ENCODE measurements at places on chromosomes 13 and 19.

DNA sequence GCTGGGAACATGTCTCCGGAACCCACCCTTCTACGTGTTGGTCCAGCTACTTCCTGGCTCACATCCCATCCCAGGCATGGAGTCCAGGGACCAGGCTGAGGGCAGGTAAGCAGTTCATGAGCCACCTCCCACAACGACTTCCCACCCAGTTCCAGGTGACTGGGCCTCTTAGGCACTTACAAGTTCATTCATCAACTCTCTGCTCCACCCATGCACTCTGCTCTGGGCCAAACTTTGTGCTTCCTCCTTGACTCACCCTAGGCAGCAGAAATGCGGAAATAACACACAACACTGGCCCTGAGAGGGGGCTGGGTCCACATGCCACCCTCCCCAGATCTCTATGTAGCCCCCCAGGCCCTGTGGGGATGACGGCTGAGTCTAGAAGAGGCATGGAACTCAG is 20.5 kb downstream of the IQCN start:
- no peak for DNase-seq

DNA sequence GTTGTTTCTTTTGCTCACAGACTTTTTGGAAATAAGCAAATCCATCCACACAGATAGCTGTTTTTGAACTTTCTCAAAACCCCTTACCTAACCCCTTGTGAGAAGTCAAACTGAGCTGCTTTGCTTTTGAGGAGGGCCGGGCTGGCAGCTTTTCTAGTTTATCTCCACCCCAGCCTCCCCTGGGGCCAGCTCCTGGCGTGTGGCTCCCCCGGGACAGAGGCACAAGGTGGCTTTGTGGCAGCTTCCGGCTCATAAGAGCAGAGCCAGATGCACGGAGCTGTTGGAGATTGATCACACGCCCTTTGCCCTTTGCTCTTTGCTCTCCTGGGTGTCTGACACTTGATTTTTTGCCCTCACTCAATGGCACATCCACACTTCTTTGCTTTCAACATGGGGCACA is 24.9 kb upstream of the RNF113B start:
- DNase-seq, result no peak

DNA sequence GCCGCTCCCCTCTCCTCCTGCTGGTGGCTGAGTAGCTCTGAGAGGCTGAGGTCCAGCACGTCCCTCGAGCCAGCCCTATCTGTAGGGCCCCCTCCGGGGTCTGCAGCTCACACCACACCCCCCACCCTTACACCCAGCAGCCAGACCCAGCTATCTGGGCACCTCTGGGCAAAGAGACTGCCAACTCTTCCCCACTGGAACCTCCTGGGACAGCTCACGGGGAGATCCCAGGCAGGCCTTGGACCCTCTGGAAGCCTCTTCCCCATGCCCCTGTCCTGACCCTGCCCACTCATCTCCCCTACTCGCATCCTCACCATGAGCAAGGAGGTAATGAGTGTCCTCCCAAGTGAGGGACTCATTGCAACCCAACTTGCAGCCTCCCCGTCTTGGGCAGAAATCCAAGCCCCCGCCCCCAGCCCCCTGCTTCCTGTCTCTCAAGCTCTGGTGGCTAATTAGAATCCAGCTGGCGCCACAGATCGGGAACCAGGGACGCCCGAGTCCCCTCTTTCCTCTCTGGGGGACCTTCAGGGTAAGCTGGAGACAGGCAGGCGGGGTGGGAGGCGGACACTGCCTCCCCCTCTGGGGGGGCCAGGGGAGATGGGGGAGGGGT is 22.1 kb downstream of the ADGRL1 start:
- no peak for DNase-seq

GRCh38 chr13:80716610-80717081 is 375.7 kb upstream of the SPRY2 start:
- no peak for DNase-seq

- DNase-seq, result no peak
These were observed 7.9 kb upstream of the FRY start for GRCh38 chr13:32023698-32024097.

DNA sequence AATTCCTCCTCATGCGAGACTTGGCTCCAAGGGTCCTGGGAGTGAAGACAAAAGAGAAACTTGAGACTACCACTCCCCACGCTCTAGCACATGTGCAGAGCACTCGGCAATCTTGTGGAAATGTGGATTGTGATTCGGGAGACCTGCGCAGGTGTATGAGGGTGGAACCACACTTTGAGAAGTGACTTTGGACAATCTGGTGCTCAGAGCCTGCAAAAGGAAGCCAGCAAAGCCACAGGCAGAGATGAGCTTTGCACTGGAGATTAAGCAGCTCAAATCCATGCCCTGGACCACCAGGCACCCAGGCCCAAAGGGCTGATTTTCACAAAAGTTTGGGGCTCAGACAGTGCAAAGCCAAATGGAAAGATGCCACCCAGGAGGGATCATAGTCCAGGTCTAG is 162.5 kb upstream of the TSHZ3 start:
- DNase-seq, result no peak

DNA sequence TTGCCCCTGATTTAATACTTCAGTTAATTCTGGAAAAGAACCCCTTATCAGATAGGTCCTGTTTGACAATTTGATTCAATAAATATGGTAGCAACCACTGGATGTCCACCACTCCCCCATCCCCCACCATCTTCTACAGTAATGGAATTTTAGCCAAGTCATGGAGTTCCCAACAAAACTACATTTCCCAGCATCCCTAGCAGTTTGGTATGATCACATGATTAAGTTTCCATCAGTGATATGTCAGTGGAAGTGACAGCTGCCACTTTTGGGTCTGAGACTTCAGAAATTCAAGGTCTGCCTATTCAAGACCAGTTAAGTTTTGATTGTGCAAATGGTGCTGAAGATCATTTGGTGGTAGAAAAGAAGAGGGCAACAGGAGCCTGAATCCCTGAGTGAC is 85.5 kb downstream of the CACNA1A start:
- no peak for DNase-seq

DNA sequence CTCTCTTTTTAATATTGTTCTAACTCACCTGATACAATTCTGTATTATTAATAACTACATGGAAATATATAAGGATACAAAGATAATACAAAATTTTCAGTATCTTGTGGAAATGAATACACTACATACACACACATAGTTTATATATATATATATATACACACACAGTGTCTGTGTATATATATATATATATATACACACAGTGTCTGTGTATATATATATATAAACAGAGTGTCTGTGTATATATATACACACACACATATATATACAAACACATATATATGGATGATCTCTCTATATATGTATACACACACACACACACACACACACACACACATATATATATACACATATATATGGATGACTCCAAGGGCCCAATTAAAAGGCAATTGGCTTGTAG is 749.1 kb downstream of the DACH1 start:
- DNase-seq, result no peak

DNA sequence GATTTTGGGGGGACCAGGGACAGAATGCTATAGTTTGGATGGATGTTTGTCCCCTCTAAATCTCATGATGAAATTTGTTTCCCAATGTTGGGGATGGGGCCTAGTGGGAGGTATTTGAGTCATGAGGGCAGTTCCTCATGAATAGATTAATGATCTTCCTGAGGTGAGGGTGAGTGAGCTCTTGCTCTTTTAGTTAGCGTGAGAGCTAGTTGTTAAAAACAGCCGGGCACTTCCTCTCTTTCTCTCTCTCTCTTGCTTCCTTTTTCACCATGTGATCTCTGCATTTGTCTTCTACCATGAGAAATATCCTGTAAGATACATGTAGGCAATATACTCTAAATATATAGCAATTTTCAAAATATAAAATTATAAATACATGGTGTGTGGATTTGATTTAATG is 290.8 kb upstream of the PCDH9 start:
- no peak for DNase-seq

DNA sequence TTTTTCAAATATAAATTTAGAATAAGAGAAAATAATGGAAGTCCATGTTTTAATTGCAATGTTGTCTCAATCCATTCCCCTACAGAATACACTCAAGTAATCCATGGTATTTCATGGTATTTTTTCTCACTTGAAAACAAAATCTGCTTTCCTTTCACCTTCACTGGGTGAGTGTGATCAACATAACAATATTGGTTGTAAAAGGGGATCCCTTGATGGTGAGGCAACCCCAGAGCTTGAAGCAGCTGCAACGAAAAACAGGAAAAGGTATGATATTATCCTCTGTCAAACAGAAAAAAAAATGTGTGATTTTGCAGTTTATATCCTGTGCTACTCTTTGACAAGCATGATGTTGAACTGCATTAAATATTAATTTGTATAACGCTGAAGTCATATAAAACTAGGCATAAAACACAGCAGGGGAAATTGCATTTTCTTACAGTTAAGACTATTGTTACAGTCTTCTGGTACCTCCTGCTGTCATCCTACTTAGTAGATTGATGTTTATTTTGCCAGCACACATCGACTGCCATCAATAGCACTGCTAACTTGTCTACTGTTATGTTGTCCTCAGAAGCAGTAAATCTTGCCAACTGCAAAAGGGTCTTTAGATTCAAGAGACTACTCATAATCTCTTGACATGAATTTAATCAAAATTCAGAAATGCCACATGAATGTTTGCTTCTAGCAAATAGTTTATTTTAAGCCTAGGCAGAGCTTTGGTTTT is 373.1 kb upstream of the MIR17HG start:
- peak; percentile 33 for DNase-seq

GRCh38 chr13:106680796-106681472 is 113.0 kb upstream of the ARGLU1 start:
- no peak for DNase-seq

- DNase-seq, result no peak
These were observed 377.6 kb downstream of the IRS2 start for GRCh38 chr13:109408591-109409382.

DNA sequence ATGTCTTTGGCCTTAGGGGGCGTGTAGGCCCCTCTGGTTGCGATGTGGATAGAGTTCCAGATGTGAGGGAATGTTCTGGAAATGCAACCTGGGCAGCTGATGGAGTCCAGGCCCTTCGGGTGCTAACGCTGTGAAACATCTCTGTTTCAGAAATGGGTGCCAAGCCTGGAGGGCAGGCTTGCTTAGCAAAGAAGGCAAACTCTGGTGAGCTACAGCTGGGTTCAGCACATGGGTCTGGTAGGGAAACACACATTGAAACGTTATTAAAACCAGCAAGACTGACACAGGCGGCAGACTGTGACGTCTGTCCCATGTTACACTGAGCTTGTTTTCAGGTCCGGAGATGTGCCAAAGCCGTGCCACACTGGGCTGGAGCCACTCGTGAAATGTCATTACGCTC is 8.6 kb upstream of the CDC16 start:
- DNase-seq, result no peak

DNA sequence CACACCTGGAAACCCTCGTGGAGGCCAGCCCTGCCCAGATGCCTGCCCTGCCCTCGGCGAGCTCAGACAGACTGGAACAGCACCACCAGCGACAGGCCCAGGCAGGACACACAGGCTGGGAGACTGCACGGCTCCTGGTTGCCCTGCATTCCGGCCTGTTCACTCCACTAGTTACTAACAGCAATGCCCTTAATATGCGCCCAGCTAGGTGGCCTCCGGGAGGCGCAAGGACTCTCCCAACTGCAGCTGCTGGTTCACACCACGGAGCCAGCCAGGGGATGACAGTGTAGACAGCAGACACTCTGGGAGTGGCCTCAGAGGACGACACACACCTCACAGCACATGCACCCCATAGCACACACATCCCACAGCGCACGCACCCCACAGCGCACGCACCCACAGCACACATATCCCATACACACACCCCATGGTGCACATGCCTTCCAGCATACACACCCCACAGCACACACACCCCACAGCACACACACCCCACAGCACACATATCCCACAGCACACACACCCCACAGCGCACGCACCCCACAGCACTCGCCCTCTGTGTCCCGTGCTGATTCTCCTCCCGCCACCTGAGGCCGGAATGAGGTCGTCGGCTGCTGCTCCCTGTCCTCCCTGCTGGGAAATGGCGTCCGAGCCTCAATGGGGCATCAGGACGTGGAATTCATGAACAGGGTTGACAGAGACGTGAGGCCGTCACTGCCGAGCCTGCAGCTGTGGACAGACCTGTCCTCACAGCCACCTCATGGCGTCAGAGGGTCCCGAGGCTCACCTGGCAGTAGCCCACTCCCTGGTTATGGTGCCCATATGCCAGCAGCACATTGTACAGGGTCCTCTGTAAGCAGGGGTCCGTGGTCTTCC is 13.6 kb downstream of the GRTP1 start:
- DNase-seq, result no peak

- DNase-seq, result no peak
These were observed 6.6 kb upstream of the FLT1 start for GRCh38 chr13:28501547-28501946.

DNA sequence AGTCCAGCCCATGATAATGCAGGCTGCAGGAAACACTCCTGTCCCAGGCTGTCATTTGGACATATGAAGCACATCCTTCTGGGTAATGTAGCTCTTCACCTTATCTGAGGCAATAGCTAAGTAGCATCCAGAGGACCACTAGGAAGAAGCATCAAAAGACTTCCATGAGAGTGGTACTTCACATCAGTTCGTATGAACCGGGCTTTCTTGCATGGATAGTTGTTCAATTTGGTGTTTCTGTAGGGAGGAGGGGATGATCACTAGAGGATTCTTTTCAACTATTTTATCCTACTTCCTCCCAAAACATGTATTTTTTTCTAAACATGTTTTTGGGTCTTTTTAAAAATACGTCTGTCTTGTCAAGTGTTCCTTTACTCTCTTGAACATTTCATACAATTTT is 12.9 kb downstream of the ZNF302 start:
- no peak for DNase-seq

- DNase-seq, result no peak
These were observed at the start of gene HOMER3 for GRCh38 chr19:18940769-18941627. HOMER3 (minus strand) TSS chr19:18941217; CDS start chr19:18938982, 2,235 bp downstream.

DNA sequence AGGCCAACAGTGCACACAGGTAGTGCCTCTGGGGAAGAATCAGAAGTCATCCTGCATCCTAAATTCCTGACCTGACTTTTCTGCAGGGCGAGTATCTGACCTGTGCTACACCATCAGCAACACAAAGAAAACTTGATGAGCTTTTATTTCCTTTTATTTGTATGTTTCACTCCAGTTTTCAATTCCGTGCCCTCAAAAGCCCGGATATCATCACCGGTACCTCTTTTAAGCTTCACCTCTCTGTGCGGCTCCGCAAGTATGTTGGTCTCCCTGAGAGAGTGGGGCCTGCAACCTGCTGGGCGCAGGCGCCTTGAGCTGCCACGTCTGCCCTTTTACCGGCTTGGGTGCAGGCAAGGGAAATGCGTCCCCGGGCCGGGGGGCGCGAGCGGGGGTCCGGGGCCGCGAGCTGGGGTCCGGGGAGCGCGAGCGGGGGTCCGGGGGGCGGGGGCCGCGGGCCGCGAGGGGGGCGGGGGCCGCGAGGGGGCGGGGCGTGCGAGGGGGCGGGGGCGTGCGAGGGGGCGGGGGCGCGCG is 4.3 kb upstream of the DUXA start:
- no peak for DNase-seq

- DNase-seq, result no peak
These were observed 262.8 kb upstream of the RFC3 start for GRCh38 chr13:33554919-33555791.

GRCh38 chr19:31675193-31675913 is 326.1 kb upstream of the TSHZ3 start:
- no peak for DNase-seq

- no peak for DNase-seq
These were observed 241 bp downstream of the ODAD3 start for GRCh38 chr19:11434703-11435056.
